Right renal pelvis (tissue), 4 donors: ENCODE measurements at places on chromosomes 7 and 10.

- no peak for DNase-seq
Measured at GRCh38 chr10:24694086-24694485, 29.6 kb downstream of the ARHGAP21 start.

- DNase-seq, result no peak
Measured at GRCh38 chr10:17662193-17663138, 18.5 kb downstream of the STAM start.

- DNase-seq, result no peak
Measured at GRCh38 chr7:77752016-77752415, 46.2 kb downstream of the TMEM60 start.

DNA sequence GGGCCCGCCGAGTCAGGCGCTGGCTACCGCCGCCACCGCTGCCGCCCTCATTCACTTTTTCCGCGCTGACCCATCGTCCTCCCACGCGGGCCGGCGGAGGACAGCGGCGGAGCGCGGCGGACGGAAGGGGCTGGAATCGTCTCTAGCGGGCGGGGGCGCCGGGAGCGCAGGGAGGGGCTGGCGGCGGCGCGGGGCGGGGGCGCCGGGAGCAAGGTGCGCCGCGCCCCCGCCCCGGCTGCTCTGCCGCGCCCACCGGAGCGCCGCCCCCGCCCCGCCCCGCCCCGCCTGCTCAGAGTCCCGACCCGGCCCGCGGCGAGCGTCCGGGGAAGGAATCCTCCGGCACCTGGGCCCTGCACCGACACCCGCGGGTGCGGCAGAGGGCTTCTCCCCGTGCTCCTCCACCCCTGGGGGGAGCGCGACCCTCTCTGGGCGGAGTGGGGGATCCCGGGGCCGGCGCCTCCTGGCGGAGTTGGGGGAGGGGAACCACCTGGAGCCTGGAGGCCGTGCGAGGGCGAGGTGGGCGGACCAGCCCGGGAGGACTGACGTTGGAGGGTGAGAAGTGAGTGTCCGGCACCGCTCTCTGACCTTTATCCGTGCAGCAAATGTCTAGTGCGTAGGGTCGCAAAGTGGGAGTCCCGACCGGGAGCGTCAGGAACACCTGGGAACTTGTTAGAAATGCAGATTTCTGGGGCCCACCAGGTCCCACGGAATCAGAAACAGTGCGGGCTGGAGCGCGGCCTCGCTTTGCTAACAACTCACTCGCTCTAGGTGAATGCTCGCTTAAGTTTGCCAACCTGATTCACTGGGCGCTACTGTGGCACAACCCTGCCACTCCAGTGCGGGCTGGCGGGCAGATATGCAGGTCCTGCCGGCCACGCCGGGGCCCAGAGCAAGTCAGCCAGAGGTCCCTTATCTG, at the start of gene COBL:
Gene COBL, minus strand, starts transcription at position 144 of the 916 bp plus-strand sequence. CDS start 176 bp downstream, outside the sequence.
- no peak for DNase-seq

- DNase-seq, result no peak
Measured at GRCh38 chr10:130817046-130817624, 494.4 kb downstream of the TCERG1L start.

DNA sequence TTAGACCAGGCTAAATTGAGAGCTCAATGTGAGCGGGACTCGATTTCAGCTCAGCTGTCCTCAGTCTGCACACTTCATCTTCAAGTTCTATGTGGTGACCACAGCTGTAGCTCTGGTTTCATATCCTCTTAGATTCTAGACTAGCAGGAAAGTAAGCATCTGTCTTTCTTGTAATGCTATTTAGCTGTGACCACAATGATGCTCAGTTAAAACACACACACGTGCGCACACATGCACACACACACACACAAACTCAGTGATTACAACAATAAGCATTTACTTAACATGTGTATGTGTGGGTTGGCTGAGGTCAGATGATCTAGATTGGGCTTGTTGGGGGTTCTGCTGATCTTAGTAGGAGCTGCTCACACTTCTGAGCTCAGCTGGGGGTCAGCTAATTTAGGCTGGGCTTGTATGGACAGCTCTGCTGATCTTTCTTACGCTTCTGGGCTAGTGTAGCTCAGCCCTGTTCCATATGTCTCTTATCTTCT, 82.5 kb downstream of the ZNF365 start:
- no peak for DNase-seq

- no peak for DNase-seq
Measured at GRCh38 chr7:101913851-101914250, 96.4 kb downstream of the CUX1 start.

DNA sequence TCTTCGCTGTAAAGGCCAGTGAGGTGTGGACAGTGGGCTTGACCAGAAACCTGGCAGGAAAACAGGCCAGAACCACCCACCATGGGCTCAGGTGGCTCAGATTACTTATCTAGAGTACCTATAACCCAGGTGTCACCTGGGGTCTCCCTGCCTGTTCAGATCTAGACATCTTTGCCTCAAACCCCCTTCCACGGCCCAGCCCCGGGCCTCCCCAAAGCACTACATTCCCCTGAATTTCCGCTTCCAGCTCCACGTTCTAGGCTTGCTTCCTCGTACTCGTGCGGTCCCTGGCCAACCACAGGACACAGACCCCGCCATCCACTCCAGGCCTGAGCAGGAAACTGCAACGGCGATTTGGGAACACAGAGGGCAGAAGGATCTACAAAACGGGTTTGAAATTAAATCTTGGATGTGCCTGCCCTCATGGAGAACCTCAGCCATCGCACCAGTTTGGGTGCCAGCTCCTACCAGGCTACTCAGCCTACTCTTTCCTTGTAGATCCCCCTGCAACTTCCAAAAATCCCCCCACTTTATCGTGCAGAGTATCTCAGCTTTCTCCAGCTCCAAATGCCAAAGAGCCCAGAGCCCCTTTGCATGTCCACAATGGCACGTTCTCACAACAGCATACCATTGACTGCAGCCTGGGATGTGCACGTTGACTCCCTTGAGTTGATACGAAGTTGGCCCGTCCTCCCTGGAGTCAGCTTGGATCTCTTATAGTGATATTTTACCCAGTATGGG, 62.7 kb upstream of the CACUL1 start:
- no peak for DNase-seq

GRCh38 chr10:13990392-13990805, 340.3 kb downstream of the FRMD4A start:
- DNase-seq, result no peak

GRCh38 chr7:115229401-115230105, 307.7 kb downstream of the MDFIC start:
- DNase-seq, result no peak

DNA sequence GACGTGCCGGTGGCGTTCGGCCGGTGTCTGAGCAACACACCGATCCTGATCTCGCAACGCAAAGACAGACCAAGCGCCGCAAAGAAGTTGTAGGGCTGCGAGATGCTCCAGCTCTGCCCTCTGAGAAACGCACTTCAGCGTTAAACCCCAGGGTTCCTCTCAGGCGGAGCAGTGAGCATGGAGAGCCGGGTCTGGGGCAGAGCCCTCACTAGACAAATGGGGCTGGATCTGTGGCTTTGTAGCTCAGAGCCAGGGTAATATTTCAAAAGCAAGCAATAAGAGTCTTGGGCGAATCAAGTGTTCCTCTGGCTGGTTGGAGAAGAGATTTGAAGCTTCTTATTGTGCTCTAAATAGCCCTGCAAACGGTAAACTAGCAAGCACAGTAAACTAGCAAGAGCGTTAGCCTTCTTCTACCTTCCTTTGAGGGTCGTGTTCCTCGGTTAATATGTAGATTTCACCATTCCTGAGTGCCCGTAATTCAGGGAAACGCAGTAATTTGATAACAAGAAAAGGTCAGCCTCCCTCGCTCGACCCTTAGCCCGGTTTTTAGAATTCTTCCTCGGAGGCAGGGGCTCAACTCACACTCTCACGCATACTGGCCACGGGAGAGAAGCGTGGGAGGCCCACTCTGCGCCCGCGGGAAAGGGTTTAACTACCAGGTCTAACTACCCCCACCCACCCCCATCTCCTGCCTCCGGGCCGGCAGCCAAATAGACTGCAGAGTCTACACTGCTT, 6.7 kb downstream of the SKAP2 start:
- peak; percentile 67 for DNase-seq

GRCh38 chr10:16854623-16855022, 37.4 kb upstream of the RSU1 start:
- no peak for DNase-seq

GRCh38 chr10:116133634-116134033, 139.4 kb downstream of the GFRA1 start:
- DNase-seq, result no peak
